Activated T-helper 1 cell treated with anti-CD3 and anti-CD28 coated beads, Interleukin-12 subunit alpha, Interleukin-12 subunit beta, Interleukin-2, Interleukin-4 antibody, amounts not matched to agents 30 ng/mL and 10 ng/mL and 1 ng/mL, durations not matched to agents 14 hours and 24 hours and 36 hours (primary cell): ENCODE measurements at places on chromosomes 1 and 21. TPM values are rescaled to one million over a fixed set of nuclear protein-coding genes. Genes with fewer than 3 reads are reported as not detected.

DNA sequence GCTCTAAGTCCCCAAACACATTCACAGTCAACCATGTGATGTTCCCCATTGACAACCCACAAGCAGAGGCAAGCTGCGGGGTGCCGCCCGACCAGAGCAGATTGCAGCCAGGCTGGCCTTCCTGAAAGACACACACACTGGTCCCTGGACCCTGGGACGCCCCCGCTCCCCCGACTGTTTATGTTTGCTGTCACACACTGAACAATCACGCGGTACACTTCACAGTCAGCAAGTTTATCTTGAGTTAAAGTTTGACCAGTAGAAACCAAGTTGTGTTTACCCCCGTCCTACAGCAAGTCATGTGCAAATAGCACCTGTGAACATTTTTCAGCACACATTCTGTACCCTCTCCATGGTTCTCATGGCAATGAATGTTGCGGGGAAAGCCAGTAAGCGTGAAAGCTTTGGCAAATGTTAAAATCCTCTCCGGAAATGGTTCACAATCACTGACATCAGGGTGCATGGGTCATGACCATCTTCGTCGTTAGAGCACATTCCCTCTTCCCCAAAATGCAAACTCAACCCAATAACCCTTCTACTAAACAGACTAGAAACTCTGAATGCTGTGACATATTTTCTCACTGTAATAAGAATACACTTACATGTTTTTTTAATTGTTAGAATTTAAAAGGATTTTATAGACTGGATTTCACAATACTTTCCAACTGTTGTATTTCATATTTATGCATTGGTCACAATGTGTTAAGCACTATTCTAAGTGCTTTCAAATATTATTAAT is 33.3 kb upstream of the IRF2BP2 start:
- no peak for DNase-seq
- H3K4me1 ChIP-seq, result peaks cover 6% of the 10 kb centered on the region
- H3K36me3 ChIP-seq, result peaks cover 9% of the 10 kb centered on the region
- H3K27me3 ChIP-seq, result no peaks in the 10 kb centered on the region

The IKBKE gene
- total RNA-seq, result 59.8 and 64.9 TPM in 2 replicates

The GPR153 gene
- total RNA-seq, result 1.4 and 1.6 TPM in 2 replicates

The TMEM200B gene
- 0.47 and 0.56 TPM in 2 replicates for total RNA-seq

DNA sequence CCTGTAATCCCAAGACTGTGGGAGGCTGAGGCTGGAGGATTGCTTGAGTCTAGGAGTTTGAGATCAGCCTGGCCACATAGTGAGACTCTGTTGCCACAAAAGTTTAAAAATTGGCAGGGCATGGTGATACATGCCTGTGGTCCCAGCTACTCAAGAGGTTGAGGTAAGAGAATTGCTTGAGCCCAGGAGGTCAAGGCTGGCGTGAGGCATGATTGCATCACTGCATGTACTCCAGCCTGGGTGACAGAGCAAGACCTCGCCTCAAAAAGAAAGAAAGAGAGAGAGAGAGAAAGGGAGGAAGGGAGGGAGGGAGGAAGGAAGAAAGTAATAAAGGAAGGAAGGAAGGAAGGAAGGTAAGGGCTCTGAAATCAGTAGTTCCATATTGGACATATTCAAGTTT is 25.0 kb downstream of the GLUL start:
- no peak overlapping the region for H3K27ac ChIP-seq
- H3K27me3 ChIP-seq, result peaks cover 6% of the 10 kb centered on the region
- no peaks in the 10 kb centered on the region for H3K36me3 ChIP-seq

DNA sequence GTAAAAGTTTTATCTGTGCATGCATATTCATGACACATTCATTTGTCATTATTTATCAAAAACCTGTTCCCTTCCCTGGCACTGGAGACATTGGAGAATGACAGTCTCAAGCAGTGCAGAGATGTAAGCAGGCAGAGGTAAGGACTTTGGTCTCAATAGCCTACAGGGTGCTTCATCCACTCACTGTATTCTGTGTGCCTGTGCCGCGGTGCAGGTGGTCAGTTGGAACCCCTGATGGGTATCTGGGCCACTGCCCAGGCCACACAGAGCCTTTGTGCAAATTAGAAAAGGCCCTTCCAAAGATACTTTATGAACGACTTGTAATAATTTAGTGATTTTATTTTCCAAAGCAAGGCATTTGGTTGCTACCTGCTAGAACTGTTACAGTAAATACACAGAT is 44.0 kb downstream of the CDC42 start:
- H3K4me3 ChIP-seq, result no peak overlapping the region
- H3K36me3 ChIP-seq, result peaks cover 44% of the 10 kb centered on the region
- DNase-seq, result no peak
- H3K27me3 ChIP-seq, result no peaks in the 10 kb centered on the region
- peaks cover 50% of the 10 kb centered on the region for H3K4me1 ChIP-seq

- peaks cover 20% of the 10 kb centered on the region for H3K4me1 ChIP-seq
- peak; percentile 34 for DNase-seq
- peaks cover 30% of the 10 kb centered on the region for H3K27me3 ChIP-seq
- H3K27ac ChIP-seq, result no peak overlapping the region
Measured at GRCh38 chr1:203342192-203342940, 8.6 kb downstream of the FMOD start.

DNA sequence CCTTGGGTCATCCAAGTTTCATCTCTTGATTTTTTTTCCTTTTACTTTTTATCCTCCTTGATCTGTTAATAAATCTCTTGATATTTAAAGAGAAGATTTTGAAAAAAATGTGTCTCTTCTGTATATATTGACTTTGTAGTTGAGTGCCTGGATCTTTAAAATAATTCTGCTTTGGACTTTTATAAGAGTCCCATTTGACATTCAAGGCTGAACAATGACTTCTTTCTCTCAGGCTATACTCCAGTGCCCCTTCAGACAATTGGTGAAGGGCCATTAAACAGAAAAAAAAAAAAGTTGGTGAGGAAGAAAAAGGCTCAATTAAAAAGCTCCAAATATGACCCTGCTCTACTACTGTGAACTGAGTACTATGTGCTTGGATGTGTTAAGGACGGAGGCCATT is 40.9 kb upstream of the CITED4 start:
- H3K27me3 ChIP-seq, result peaks cover 7% of the 10 kb centered on the region
- H3K4me3 ChIP-seq, result no peak overlapping the region
- H3K4me1 ChIP-seq, result peaks cover 6% of the 10 kb centered on the region
- no peaks in the 10 kb centered on the region for H3K36me3 ChIP-seq
- H3K27ac ChIP-seq, result no peak overlapping the region

The FALEC gene
- total RNA-seq, result not detected in 2 replicates

DNA sequence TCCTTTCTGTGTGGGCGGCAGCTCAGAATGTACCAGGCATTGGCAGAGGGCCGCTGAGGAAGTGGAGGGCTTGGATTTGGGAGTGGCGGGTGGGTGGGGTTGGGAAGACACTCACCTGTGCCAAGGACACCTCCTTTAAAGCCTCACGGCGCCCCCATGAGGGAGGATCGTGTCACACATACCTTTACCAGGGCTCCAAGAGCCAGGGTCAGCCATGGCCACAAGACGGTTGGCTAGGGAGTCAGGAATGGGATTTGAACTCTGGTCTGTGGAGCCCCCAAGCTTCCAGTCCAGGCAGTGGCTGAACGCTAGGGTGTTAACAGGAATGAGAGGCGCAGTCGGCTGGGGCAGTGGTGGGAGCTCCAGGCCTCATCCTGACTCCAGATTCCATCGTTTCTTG is 4.6 kb downstream of the NBL1 start:
- H3K4me1 ChIP-seq, result peaks cover 29% of the 10 kb centered on the region
- H3K4me3 ChIP-seq, result no peak overlapping the region
- no peaks in the 10 kb centered on the region for H3K36me3 ChIP-seq
- H3K27ac ChIP-seq, result no peak overlapping the region

The IFNAR2 gene
- 33.3 and 33.5 TPM in 2 replicates for total RNA-seq

GRCh38 chr1:81068726-81069125 is 732.0 kb upstream of the ADGRL2 start:
- H3K36me3 ChIP-seq, result no peaks in the 10 kb centered on the region
- no peak overlapping the region for H3K4me3 ChIP-seq
- no peaks in the 10 kb centered on the region for H3K27me3 ChIP-seq
- no peak for DNase-seq
- no peaks in the 10 kb centered on the region for H3K4me1 ChIP-seq

The LRRC71 gene
- total RNA-seq, result not detected in 2 replicates

DNA sequence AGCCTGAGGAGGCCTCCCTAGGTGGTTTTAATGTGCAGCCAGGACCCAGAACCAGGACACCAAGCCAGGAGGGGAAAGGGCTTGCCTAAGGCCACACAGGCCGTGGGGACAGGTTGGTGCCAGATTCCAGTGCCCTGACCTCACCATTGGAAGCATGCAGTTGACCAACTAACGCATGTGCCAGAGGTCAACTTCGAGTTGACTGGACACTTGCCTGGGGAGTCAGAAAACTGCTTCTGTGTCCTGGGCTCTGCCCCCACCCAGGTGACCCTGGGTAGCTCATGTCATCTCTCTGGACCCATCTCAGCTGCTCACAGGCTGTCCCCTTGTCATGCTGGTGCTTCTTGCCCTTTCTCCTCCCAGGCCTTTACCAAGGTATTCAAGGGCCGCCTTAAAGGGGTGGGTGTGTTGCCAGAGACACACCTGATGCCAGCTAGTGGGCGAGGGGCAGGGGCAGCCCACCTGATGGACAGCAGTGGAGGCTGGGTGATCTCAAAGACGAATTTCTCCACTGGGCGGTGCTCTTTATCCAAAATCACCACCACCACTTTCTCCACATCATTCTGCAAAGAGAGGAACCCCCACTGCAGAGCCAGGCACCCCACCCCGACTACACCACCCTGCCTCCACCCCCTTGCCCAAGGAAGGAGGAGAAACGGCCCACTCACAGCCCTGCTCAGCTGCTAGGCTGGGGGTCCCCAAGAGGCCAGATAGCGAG is 4.4 kb downstream of the MAD2L2 start:
- peaks cover 14% of the 10 kb centered on the region for H3K4me1 ChIP-seq
- no peak for DNase-seq
- H3K36me3 ChIP-seq, result peaks cover 7% of the 10 kb centered on the region
- no peak overlapping the region for H3K4me3 ChIP-seq
- no peak overlapping the region for H3K27ac ChIP-seq

GRCh38 chr1:56409112-56409691 is 170.2 kb downstream of the PLPP3 start:
- no peak overlapping the region for H3K27ac ChIP-seq
- no peaks in the 10 kb centered on the region for H3K27me3 ChIP-seq
- DNase-seq, result no peak
- H3K4me1 ChIP-seq, result no peaks in the 10 kb centered on the region
- no peaks in the 10 kb centered on the region for H3K36me3 ChIP-seq

GRCh38 chr21:31041295-31042079 is 3.2 kb upstream of the KRTAP19-8 start:
- DNase-seq, result no peak
- H3K27ac ChIP-seq, result no peak overlapping the region
- no peaks in the 10 kb centered on the region for H3K4me1 ChIP-seq
- no peaks in the 10 kb centered on the region for H3K36me3 ChIP-seq

The HAO2 gene
- not detected in 2 replicates for total RNA-seq

DNA sequence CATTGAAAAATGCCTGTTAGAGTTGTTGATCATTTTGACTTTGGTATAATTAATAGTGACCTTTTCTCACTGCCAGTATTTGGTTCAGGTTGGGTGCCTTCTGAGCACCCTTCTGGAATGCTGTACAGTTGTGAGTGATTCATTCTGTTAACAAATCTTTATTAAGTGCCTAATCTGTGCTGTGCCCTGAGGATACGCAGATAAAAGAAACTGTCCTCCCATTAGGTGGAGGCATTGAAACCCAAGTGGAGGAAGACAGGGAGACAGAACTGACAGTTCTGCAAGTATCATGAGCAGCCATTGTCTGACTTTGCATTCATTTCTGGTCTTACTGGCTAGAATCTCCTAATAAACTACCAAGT is 76.1 kb upstream of the ZNF326 start:
- no peak overlapping the region for H3K27ac ChIP-seq
- peaks cover 4% of the 10 kb centered on the region for H3K4me1 ChIP-seq
- no peaks in the 10 kb centered on the region for H3K27me3 ChIP-seq
- no peak for DNase-seq

DNA sequence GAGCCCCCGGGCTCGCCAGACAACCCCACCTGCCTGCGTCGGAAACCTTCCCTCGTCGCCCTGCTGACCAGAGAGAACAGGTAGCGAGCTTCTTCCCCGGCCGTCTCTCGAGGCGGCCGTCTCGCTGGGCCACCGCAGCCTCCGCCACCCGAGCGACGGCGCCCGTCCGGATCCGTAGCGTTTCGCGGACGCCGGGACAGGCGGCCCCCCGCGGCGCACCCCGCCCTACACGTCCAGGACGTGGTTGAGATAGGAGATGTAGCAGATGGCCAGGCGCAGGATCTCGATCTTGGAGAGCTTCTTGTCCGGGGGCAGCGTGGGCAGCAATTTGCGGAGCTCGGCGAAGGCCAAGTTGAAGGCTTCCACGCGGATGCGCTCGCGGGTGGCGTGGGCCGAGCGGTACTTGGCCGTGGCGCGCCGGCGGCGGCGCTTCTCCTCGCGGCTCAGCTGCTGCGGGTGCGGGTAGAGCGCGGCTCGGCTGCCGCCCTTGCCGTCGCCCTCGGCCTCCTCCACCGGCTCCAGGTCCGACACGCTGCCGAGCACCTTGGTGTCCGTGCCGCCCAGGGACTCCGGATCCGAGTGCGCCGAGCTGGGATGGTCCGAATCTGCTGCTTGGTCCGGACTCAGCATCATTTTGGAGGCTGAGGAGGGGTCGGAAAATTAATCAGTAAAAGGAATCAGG is 3.0 kb downstream of the NHLH2 start:
- H3K4me1 ChIP-seq, result no peaks in the 10 kb centered on the region
- no peak for DNase-seq
- no peak overlapping the region for H3K4me3 ChIP-seq
- peaks cover 60% of the 10 kb centered on the region for H3K27me3 ChIP-seq

The C1QA gene
- total RNA-seq, result not detected in 2 replicates

GRCh38 chr21:45074818-45075595 is 627 bp downstream of the ADARB1 start:
- peaks cover 49% of the 10 kb centered on the region for H3K4me1 ChIP-seq
- H3K36me3 ChIP-seq, result peaks cover 1% of the 10 kb centered on the region
- no peaks in the 10 kb centered on the region for H3K27me3 ChIP-seq
- peak overlapping the region; percentile 65 for H3K27ac ChIP-seq
- peak overlapping the region; percentile 85 for H3K4me3 ChIP-seq

GRCh38 chr21:14617871-14618270 is 71.8 kb upstream of the SAMSN1 start:
- DNase-seq, result no peak
- H3K4me3 ChIP-seq, result no peak overlapping the region
- peaks cover 15% of the 10 kb centered on the region for H3K36me3 ChIP-seq
- no peak overlapping the region for H3K27ac ChIP-seq
- H3K27me3 ChIP-seq, result peaks cover 3% of the 10 kb centered on the region

- peaks cover 42% of the 10 kb centered on the region for H3K36me3 ChIP-seq
- H3K27ac ChIP-seq, result no peak overlapping the region
- peaks cover under 1% of the 10 kb centered on the region for H3K4me1 ChIP-seq
- DNase-seq, result no peak
- no peak overlapping the region for H3K4me3 ChIP-seq
Measured at GRCh38 chr1:205147191-205147835, 25.5 kb upstream of the RBBP5 start.

DNA sequence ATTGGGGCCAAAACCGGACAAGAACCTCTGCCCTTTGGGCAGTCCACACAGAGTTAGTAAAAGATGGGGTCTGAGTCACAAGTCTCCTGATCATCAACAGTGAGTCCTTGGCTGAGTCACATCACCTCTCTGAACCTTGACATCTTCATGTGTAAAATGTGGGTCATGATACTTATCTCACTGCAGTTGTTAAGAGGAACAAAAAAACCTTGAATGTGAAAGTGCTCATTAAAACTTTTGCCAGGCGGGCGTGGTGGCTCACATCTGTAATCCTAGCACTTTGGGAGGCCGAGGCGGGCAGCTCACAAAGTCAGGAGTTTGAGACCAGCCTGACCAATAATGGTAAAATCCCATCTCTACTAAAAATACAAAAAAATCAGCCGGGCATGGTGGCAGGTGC is 15.7 kb downstream of the S100A16 start:
- H3K27ac ChIP-seq, result no peak overlapping the region
- H3K27me3 ChIP-seq, result peaks cover 2% of the 10 kb centered on the region
- H3K4me3 ChIP-seq, result no peak overlapping the region
- no peak for DNase-seq
- H3K36me3 ChIP-seq, result no peaks in the 10 kb centered on the region

The PTPN7 gene
- total RNA-seq, result 584 and 597 TPM in 2 replicates

The ZDHHC18 gene
- total RNA-seq, result 87.3 and 94.4 TPM in 2 replicates

The FMO4 gene
- 0.39 and 1.5 TPM in 2 replicates for total RNA-seq
